ENCODE measurements at places on chromosomes 12 and 14.

DNA sequence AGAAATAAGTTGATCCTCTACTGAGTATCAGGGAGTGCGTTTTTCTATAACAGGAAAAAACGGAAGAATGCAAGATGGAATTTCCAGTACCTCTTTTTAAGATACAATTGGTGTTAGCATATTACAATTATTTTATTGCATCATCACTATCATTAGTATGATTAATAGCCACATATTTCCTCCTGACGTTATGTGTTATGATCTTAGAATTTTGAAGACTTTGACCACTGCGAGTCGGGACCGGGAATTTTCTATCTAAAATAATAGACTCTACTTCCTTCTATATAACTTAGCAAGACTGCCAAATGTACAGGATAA is 679 bp upstream of the SAV1 start:
- DNase-seq: no peak

- DNase-seq: no peak
Observed at GRCh38 chr12:109729371-109729781, 15.8 kb downstream of the FAM222A start.

GRCh38 chr12:88970740-88971139 is 381.6 kb downstream of the DUSP6 start:
- DNase-seq: no peak

GRCh38 chr12:117333331-117333881 is 28.0 kb downstream of the NOS1 start:
- no peak for DNase-seq

GRCh38 chr12:118827606-118828005 is 153.7 kb upstream of the SRRM4 start:
- no peak for DNase-seq

DNA sequence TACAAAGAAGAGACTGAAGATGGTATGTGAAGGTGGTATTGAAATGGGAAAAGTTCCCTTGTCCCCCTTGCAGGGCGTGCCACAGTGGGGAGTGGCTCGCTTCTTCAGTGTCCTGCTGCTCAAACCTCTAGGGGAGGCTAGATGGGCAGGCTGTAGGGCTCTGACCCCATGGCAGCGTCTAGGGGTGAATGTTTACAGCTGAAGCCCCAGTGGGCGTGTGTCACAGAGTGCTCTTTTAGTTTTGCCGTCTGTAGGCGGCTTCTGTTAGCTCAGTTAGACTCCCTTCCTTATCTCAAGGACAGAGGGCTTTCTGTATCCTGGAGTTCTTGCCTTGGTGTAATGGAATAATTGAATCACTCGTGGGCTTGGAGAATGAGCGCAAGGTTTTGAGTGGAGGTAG is 266.2 kb downstream of the RAD51B start:
- no peak for DNase-seq

GRCh38 chr12:129331356-129332085 is 478.2 kb downstream of the GLT1D1 start:
- no peak for DNase-seq

DNA sequence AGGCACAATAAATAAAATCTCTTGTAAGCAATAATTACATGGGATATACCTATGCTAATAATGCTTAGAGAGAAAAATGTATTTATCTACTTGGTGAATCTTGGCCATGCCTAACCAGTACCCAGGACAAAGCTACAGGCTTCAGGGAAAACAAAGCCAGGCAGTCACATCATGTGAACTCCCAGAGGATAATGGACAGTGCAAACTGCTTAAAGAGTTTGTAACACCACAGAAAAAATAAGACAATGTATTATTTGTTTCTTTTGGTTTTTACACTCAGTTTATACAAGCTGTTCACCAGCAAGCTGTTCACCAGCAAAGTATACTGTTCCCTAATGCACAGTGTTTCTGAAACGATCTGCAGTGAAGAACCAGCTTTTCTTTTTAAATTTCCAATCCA is 38.0 kb downstream of the DICER1 start:
- no peak for DNase-seq

DNA sequence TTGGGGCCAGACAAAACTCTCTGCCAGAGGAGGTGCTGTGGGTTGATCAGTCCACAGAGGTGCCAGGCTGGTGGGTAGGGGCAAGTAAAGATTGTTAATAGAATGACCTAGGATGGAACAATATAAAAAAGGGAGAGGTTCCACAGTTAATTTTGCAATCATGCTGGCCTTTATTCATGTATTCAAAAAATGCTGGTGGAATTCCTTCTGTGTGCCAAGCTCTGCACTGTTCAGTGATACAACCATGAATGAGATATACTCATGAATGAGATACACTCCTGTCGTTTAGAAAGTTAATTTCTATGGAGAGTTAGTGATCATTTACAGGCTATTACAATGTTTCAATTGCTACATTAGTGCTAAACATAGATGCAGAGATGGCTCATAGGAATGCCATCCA is 252.6 kb upstream of the RMST start:
- no peak for DNase-seq

- DNase-seq: no peak
Observed at GRCh38 chr14:20652996-20653975, 11.8 kb upstream of the OR6S1 start.

- DNase-seq: no peak
Observed at GRCh38 chr12:5013266-5013730, 30.4 kb upstream of the KCNA5 start.

DNA sequence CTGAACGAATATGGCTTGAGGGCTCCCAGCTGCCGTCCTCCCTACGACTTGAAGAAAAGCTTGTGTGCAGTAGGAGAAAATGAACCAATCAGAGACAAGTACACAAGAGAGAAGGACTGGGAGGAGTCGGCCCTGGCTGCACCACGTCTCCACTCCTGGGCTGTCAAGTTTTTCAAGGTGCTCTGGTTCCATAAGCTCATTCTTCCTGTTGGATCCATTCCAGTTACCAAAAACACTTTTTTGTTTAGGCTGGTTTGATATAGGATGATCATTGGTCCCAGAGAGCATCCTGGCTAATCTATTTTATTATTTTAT is 2.8 kb upstream of the A2ML1 start:
- no peak for DNase-seq

- no peak for DNase-seq
Observed at GRCh38 chr12:3550839-3551238, 59.8 kb downstream of the PRMT8 start.

GRCh38 chr12:128627659-128628058 is 196.1 kb downstream of the SLC15A4 start:
- DNase-seq: no peak

GRCh38 chr12:622416-622815 is 40.8 kb downstream of the NINJ2 start:
- no peak for DNase-seq

DNA sequence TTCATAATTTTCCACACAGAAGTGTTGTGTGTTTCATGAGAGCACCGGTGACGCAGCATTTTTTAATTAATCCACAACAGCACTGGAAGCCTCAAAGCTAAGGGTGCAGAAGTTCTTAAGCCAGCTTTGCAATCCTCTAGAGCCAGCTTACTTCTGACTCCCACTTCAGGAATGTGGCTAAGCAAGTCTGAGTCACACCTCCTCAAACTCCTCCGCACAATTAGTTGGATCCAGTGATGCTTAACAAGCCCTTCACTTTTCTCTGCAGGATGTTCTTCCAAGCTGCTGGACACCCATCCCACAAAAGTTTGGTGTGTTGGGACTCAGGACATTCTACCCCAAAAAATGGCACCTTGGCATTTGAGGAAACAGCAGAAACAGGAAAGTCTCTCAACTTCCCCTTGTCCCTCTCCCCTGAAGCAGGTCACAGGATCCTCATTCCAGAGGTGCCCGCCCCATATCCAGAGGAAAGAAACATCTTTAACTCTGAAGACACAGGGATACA is 210.0 kb downstream of the PPM1H start:
- no peak for DNase-seq

DNA sequence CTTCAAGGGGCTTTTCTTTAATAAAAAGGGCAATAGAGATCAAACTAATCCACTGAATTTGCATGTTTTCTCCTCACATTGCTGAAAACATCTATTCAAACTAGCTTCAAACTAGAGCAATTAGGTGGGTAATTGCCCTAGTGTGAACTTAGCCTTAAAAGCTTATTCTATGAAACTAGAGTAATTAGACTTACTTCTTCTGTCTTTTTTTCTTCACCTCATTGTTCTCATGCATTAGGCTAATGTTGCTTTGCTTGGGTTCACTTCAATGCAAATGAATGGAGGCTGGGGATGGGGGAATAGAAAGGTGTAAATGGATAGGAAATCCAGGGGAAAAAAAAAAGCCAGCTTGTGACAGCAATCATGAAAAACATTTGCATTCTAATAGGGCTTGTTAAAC is 414.8 kb upstream of the LMO3 start:
- no peak for DNase-seq

GRCh38 chr14:64979336-64980074 is 7.2 kb upstream of the FNTB start:
- no peak for DNase-seq

DNA sequence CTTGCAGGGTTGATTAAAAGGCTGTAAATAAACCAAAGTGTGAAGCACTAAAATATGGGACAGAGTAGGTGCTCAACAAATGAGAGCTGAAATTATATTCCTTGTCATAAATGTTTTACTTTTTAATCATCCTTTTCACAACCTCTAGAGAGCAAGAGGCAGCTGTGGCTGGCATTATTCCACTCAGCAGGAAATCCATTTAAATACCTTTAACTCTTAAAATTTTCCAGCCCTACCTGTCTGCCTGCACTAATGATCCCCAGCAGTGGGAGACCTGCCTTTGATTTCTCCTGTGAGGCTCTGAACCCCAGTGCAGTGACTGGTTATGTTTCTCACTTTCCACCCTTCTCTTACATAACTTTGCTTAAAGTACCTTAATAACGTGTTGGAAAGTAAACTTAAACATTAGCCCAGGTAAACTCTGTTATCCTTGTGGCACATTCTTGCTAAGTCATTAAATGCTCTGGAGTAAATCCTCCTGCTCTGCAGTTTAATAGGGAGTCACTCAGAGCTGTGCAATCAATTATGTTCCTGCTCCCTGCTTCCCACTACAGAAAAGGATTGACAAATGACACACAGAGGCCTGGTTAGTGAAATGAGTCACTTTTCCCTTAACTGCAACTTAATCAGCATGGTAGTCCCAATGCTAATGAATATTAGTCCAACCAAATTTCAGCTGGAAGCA is 755.7 kb upstream of the USP15 start:
- no peak for DNase-seq
